ENCODE measurements at places on chromosomes 6 and 20.

- DNase-seq = no peak
Observed at GRCh38 chr6:117512056-117512828, 29.8 kb downstream of the DCBLD1 start.

DNA sequence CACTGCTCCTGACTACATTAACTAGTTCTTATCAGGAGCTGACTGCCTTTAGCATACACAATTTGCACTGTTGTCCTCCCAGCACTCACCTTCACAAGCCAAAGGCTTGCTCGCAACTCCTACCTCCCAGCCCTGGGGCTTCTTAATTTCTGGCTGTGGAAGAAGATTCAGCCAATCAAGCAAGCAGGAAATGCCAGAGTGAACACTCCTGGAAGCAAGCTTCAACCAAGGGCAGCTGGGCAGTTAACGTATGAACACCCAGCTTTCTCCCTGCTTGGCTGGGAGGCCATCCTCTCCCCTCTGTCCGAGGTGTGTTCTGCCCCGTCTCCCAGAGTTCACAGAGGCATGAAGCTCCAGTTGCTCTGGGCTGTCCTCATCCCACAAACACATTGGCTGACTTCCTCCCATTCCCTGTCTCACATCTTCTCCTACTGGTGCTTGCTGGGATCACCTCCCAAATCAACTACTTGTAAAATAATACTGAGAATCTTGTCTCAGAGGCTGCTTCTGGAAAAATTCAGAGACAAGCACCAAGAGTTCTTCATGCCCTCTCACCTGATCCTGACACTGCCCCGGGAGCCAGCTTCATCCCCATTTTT lies 15.3 kb upstream of the SRSF6 start:
- peak; percentile 48 for DNase-seq

GRCh38 chr6:168167431-168168315 lies 88.7 kb upstream of the FRMD1 start:
- no peak for DNase-seq

DNA sequence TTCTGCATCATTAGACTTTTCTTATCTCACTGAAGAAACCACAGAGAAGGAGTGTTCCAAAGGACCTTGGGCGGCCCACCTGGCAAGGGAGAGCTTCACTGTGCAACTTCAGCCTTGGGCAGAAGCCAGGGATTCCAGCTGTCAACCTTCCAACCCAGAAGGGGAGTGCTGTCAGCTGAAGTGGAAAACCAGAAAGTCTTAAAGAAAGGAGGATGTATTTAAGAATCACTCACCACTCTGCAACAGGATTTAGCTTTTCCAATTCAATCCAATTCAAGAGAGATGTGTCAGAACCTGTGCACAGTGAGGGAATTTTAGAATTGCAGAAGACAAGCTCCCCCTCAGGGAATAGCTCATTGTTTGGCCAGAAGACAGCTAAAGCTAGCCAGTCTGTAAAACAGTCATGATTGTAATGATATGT lies 553.7 kb downstream of the CD83 start:
- peak; percentile 18 for DNase-seq

DNA sequence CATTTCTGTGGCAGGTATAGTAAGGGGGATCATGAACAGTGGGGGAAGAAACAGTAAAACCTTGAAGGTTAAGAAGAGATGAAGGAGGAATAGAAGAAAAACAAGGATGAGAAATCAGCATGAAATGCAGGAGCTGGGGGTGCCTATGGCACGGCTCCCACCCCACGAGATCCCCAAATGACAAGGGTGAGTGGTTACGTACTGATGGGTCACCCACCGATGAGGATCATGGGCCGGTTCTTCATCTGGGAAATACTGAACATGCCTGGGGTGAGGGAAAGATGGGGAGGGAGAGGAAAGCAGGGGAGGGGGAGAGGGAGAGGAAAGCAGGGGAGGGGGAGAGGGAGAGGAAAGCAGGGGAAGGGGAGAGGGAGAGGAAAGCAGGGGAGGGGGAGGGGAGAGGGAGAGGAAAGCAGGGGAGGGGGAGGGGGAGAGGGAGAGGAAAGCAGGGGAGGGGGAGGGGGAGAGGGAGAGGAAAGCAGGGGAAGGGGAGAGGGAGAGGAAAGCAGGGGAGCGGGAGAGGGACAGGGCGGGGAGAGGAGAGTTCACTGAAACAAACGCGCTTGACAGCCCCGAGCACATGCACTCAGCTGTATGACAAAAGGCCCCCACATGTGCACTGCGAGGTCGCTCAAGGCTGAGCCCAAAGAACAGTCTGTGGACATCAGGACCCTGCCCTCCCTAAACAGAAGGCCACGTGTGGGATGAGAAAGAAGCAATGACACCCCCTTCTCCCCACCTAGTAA lies 25.3 kb downstream of the MOCS1 start:
- no peak for DNase-seq

DNA sequence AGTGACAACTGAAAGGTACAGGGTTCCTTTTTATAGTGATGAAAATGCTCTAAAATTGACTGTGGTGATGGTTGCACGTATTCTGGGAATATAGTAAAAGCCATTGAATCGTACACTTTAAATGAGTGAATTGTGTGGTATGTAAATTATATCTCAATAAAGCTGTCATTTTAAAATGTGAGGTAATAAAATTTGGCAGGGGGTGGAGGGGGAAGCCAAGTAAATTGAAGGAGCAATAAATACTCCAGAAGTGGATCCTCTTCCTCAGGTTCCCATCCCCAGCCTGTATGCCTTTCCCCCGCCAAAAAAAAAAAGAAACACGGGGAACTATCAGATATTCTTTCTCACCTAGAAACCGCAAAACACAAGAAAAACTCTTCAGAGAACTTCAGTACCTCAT lies 161.4 kb downstream of the MTFR2 start:
- DNase-seq = no peak

DNA sequence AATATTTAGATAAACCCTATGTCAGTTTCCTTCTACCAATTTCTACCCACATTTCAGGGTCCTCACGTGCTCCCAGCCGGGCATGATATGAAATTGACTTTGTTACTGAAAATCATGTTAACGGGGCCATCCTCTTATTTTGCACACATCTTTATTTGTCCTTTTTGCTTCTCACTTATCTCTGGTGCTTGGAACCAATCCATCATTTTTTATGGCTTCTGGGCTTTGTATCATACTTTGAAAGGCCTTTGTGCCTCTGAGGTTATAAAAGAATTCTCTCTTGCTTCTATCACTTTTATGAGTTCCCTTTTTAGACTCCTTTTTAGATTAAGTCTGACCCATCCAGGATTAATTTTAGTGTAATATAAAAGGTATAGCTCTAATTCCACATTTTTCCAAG lies 117.1 kb upstream of the PRND start:
- no peak for DNase-seq
